ENCODE measurements at places on chromosomes 3 and 15.
A peak's percentile ranks its signal among the peaks of the same experiment; 100 is the strongest.

DNA sequence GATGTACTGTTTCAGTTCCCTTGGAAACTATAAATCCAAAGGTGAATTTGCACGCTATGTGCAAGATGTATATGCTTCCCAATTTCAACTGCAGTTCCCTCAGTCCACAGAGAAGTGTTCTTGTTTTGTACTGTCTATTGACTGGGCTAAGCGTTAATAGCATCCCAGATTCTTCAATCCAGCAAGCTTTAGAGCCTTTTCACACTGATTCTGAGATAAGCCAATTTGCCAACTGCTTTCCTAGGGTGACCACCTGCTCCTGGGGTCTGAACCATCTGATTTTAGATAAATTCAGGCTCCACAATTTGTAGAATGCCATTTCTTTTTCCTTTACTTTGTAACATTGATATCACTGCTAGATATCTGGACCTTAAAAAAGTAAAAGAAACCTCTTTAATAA, 340.1 kb downstream of the PTPRG start:
- H3K4me3 ChIP-seq = no peak overlapping the region
- peaks cover 9% of the 10 kb centered on the region for H3K4me1 ChIP-seq
- DNase-seq = no peak
- no peaks in the 10 kb centered on the region for H3K27me3 ChIP-seq
- H3K36me3 ChIP-seq = no peaks in the 10 kb centered on the region
- H3K27ac ChIP-seq = no peak overlapping the region

DNA sequence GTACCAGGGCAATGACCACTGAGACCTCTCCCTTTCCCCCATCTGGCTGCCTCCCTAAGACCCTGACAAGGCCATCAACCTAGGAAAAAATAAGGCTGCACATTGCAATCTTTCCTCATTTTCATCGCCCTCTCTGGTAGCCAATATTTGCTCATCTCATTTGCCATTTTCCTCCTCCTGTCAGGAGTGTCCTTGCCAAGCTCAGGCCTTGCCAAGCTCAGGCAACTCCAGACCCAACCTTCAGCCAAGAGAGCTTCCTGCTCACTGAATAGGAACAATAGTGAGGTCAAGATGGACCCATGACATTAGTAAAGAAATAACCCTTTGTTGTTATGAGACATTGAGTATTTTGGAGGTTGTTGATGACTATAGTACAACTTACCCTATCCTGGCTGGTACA, 380.3 kb downstream of the RSL24D1 start:
- H3K4me3 ChIP-seq = no peak overlapping the region
- no peaks in the 10 kb centered on the region for H3K4me1 ChIP-seq
- DNase-seq = no peak
- no peak overlapping the region for H3K27ac ChIP-seq
- no peaks in the 10 kb centered on the region for H3K36me3 ChIP-seq
- no peaks in the 10 kb centered on the region for H3K27me3 ChIP-seq

- H3K27me3 ChIP-seq = no peaks in the 10 kb centered on the region
- no peak overlapping the region for H3K27ac ChIP-seq
- no peaks in the 10 kb centered on the region for H3K36me3 ChIP-seq
- H3K4me1 ChIP-seq = no peaks in the 10 kb centered on the region
Measured at GRCh38 chr3:87413814-87414213, 137.4 kb upstream of the POU1F1 start.

- no peaks in the 10 kb centered on the region for H3K27me3 ChIP-seq
- DNase-seq = no peak
- H3K36me3 ChIP-seq = no peaks in the 10 kb centered on the region
- H3K27ac ChIP-seq = no peak overlapping the region
- H3K4me3 ChIP-seq = no peak overlapping the region
Measured at GRCh38 chr3:123521179-123521969, 63.5 kb downstream of the HACD2 start.

GRCh38 chr3:16943857-16944256, 59.1 kb downstream of the PLCL2 start:
- no peak overlapping the region for H3K27ac ChIP-seq
- H3K4me1 ChIP-seq = no peaks in the 10 kb centered on the region
- no peak overlapping the region for H3K4me3 ChIP-seq

GRCh38 chr3:40915346-40915865, 283.9 kb upstream of the CTNNB1 start:
- H3K4me1 ChIP-seq = no peaks in the 10 kb centered on the region
- H3K27me3 ChIP-seq = no peaks in the 10 kb centered on the region
- H3K4me3 ChIP-seq = no peak overlapping the region
- H3K36me3 ChIP-seq = no peaks in the 10 kb centered on the region
- H3K27ac ChIP-seq = no peak overlapping the region

- DNase-seq = no peak
- peaks cover 3% of the 10 kb centered on the region for H3K27me3 ChIP-seq
- H3K27ac ChIP-seq = no peak overlapping the region
- no peaks in the 10 kb centered on the region for H3K4me1 ChIP-seq
- H3K36me3 ChIP-seq = no peaks in the 10 kb centered on the region
Measured at GRCh38 chr3:135865553-135865952, 100.0 kb upstream of the PPP2R3A start.

- no peak overlapping the region for H3K27ac ChIP-seq
- H3K4me1 ChIP-seq = no peaks in the 10 kb centered on the region
- no peak for DNase-seq
- no peak overlapping the region for H3K4me3 ChIP-seq
- H3K36me3 ChIP-seq = no peaks in the 10 kb centered on the region
Measured at GRCh38 chr3:80978216-80978969, 783.1 kb downstream of the GBE1 start.

GRCh38 chr3:150249779-150250470, 158.2 kb upstream of the TSC22D2 start:
- H3K36me3 ChIP-seq = no peaks in the 10 kb centered on the region
- H3K27ac ChIP-seq = no peak overlapping the region
- no peak for DNase-seq
- no peaks in the 10 kb centered on the region for H3K27me3 ChIP-seq
- no peak overlapping the region for H3K4me3 ChIP-seq

DNA sequence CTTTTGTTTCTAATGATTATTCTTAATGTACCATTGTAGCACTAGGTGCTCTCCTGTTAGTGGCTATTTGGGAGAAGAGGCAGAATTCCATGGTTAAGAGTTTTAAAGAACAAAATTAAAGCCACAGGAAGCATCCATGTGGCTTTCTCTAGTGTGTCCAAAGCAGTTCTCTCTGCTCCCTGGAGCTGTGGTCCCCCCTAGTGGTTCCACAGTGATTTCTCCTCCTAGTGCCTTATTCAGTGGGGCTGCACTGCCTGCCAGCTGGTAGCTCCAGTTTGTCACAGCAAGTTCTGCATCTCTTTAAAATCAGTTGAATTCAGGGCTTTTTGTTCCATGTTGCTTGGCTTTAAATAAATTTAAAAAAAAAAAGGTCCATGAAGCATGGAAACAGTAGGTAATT, 39.6 kb upstream of the FAM98B start:
- H3K4me3 ChIP-seq = no peak overlapping the region
- DNase-seq = peak; percentile 80
- no peaks in the 10 kb centered on the region for H3K4me1 ChIP-seq
- H3K27me3 ChIP-seq = no peaks in the 10 kb centered on the region
- H3K36me3 ChIP-seq = no peaks in the 10 kb centered on the region

GRCh38 chr3:2923390-2923789, 186.8 kb downstream of the IL5RA start:
- H3K27me3 ChIP-seq = no peaks in the 10 kb centered on the region
- H3K27ac ChIP-seq = no peak overlapping the region
- no peaks in the 10 kb centered on the region for H3K36me3 ChIP-seq
- DNase-seq = no peak

GRCh38 chr3:149547413-149547812, 72.9 kb downstream of the TM4SF4 start:
- no peaks in the 10 kb centered on the region for H3K4me1 ChIP-seq
- H3K36me3 ChIP-seq = no peaks in the 10 kb centered on the region
- no peak for DNase-seq
- no peak overlapping the region for H3K27ac ChIP-seq
- no peak overlapping the region for H3K4me3 ChIP-seq
- H3K27me3 ChIP-seq = no peaks in the 10 kb centered on the region

DNA sequence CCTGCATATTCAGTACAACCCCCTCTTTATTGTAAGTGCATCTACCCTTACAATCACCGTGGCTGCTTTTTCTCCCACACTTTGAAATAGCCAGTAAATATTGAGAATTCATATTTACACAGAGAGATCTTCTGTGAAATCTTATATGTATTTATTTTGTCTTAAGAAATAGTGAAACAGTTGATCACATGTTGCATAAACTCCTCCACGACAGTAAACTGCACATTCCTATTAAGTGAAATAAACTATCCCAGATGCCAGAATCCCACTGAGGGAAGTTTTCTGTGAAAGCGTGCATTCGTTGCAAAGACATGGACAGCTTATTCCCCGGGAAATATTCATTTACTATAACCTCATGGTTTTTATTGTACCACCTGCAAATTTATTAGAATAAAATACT, 796.0 kb downstream of the ROBO2 start:
- H3K27ac ChIP-seq = peak overlapping the region; percentile 98
- no peaks in the 10 kb centered on the region for H3K27me3 ChIP-seq
- no peak overlapping the region for H3K4me3 ChIP-seq
- H3K4me1 ChIP-seq = peaks cover 66% of the 10 kb centered on the region
- no peak for DNase-seq

DNA sequence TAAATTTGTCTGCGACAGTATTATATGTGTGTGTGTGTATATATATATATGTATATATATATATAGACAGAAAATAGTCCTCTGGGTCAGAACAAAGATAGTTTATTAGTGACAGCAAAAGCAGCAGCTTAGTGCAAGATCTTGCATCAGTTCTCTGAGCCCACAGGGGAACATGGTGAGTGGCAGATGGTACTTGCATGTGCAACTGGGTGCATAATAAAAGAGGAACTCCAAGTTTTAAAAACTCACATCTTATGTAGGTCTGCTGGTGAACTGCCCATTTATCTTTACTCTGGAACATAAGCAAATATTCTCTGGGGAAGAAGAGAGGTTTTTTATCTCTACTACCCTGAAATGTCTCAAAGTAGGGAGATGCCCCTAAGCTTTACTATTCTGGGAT, 276.4 kb downstream of the POLQ start:
- peaks cover 23% of the 10 kb centered on the region for H3K4me1 ChIP-seq
- peaks cover 2% of the 10 kb centered on the region for H3K27me3 ChIP-seq
- peak; percentile 92 for DNase-seq
- H3K27ac ChIP-seq = peak overlapping the region; percentile 67
- H3K4me3 ChIP-seq = peak overlapping the region; percentile 13
- no peaks in the 10 kb centered on the region for H3K36me3 ChIP-seq

- H3K4me3 ChIP-seq = no peak overlapping the region
- no peaks in the 10 kb centered on the region for H3K27me3 ChIP-seq
- no peak overlapping the region for H3K27ac ChIP-seq
- no peaks in the 10 kb centered on the region for H3K36me3 ChIP-seq
Measured at GRCh38 chr3:31495971-31496665, 36.6 kb upstream of the STT3B start.

DNA sequence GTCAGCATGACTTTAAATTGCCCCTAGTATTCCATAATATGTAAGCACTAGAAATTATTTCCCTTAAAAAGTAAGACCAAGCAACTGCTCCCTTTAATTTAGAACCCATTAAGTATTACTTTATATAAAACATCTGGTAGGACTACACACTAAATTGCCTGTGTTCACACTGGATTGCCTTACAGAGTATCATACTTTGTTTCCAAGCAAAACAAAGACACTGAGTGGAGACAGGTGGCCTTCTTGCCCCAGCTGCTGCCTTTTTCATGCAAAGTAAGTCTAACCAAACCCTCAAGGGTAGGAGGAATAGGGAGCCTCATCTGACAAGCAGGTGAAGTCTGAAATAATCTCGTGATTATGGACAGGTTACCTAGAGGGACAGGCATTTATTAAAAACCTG, 87.3 kb downstream of the PEX5L start:
- peak overlapping the region; percentile 45 for H3K4me3 ChIP-seq
- H3K27me3 ChIP-seq = no peaks in the 10 kb centered on the region
- no peaks in the 10 kb centered on the region for H3K36me3 ChIP-seq
- DNase-seq = peak; percentile 84
- peaks cover 71% of the 10 kb centered on the region for H3K4me1 ChIP-seq

DNA sequence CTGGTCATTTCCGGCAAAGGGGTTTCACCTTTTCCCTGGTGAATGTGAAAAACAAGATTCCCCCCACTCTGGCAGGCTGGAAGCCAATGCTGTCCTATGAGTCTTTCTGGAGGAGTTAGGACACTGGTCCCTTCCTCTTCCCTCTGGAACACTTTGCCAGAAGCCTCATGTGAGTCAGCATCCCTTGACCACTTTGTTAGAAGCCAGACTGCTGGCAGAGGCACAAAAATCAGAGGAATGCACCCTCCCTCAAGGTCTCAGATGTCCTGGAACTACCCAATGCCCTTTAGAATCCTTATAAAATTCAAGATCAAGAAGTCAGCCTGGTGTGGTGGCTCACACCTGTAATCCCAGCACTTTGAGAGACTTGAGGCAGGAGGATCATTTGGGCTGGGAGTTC, 26.6 kb downstream of the ITGB5 start:
- H3K4me1 ChIP-seq = no peaks in the 10 kb centered on the region
- H3K27ac ChIP-seq = no peak overlapping the region
- no peaks in the 10 kb centered on the region for H3K36me3 ChIP-seq
- no peak for DNase-seq
- H3K4me3 ChIP-seq = no peak overlapping the region
- H3K27me3 ChIP-seq = no peaks in the 10 kb centered on the region
